NCI-H1092 treated with DMSO at 0.1 percent for 48 hours (cell line): ENCODE measurements at places on chromosomes 1 and 21.
A peak's percentile ranks its signal among the peaks of the same experiment; 100 is the strongest.

- peak; percentile 35 for DNase-seq
Observed at GRCh38 chr1:174358786-174359453, 88.8 kb upstream of the GPR52 start.

DNA sequence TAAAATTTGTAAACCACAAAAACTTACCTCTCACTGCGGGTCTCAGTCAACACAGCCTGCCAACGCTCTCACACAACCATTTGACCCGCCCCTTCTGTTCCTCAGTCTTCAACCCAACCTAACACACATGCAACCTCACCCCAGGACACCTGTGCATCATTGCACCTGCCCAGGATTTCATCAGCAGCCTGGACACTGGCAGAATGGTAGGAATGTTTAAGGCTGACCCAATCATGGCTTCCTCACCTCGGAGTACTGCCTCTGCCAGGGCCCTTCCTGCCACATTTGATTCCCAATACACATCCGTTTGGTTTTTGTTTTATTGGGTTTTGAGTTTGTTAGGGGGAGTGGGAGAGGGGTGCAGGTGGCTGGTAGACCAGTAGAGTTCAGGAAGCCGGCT, 40.7 kb downstream of the TOMM20 start:
- no peak for DNase-seq

GRCh38 chr1:205858141-205858961, 8.4 kb upstream of the PM20D1 start:
- no peak for DNase-seq

DNA sequence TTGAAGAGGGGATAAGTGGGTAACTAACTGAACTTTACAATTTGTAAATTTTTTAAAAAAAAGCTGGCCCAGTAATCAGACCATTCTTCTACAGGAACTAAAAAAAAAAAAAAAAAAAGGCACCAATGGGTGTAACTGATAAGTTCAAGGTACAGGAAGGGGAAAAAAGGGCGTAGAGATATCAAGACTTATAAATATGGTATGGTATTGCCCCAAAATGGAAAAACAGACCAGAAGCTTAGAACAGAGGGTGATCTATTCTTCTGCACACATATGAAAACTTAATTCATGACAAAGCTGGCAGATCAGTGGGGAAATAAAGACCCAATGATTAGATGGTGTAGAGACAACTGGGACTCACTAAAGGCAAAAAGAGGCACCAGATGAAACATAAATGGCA, 58.9 kb downstream of the LHX4 start:
- no peak for DNase-seq

DNA sequence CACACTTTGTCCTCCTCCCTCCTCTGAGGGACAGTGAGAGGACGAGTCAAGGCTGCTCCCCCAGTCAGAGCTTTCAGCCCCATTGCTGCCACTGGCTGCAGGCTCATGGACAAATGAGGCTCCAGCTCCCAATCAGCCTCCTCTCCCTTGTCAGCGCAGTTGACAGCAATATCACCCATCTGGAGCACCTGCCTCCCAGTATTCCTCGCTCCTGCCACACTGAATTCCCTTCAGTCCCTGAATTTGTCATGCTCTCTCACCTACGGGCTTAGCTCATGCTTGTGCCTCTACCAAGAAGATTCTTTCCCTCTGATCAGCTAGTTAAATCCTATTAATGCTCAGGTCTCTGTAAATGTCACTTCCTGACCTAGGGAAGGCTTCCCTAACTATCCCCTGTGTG, 54.4 kb upstream of the SYT6 start:
- DNase-seq = no peak

DNA sequence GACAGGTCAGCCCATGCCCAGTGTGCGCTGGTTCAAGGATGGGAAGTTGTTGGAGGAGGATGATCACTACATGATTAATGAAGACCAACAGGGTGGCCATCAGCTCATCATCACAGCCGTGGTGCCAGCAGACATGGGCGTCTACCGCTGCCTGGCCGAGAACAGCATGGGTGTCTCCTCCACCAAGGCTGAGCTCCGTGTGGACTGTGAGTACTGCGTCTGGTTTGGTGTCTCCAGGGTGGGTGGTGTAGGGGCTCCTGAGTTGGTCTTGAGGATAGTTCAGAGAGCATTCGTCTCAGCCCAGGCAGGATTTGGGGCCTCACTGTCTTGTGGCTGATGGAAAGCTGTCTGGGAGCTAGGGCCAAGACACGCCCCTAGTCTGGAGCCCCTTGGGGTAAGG, 83.2 kb downstream of the TRIM11 start:
- no peak for DNase-seq

GRCh38 chr1:62882201-62883104, 98.5 kb downstream of the ATG4C start:
- DNase-seq = no peak

- no peak for DNase-seq
Observed at GRCh38 chr1:39910263-39910662, 8.5 kb upstream of the MYCL start.

GRCh38 chr1:97947695-97948094, 26.9 kb upstream of the DPYD start:
- DNase-seq = no peak

GRCh38 chr1:228401782-228402640, 4.6 kb downstream of the TRIM11 start:
- no peak for DNase-seq

GRCh38 chr1:149849111-149849946, 50.0 kb upstream of the BOLA1 start:
- no peak for DNase-seq

DNA sequence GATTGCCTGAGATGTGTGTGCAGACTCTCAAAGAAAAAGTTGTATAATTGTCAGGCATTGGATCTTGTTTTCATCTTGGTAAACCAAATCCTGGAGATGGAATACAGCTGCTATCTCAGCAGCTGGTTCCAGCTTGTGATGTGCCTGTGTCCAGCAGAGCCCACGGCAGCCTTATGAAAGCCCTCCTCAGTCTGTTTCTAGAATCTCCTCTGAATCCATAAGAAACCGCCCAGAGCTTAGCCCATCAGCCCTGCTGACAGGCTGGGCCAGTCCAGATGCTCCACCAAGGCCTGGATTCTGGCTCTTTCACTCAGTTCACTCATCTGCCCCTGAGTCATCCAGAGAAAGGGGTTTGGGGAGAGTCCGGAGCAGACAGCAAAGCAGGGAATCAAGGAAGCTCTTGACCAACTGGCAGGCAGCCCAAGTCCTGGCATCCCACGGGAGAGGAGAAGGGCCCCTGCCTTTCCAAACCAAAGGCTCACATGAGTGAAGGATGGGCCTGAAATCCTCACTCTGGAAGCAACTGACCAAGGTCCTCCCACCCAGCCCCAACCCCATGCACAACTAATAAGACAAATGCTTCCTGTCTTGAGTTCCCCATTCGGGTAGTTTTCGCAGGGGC, 45.7 kb downstream of the NAV1 start:
- no peak for DNase-seq

DNA sequence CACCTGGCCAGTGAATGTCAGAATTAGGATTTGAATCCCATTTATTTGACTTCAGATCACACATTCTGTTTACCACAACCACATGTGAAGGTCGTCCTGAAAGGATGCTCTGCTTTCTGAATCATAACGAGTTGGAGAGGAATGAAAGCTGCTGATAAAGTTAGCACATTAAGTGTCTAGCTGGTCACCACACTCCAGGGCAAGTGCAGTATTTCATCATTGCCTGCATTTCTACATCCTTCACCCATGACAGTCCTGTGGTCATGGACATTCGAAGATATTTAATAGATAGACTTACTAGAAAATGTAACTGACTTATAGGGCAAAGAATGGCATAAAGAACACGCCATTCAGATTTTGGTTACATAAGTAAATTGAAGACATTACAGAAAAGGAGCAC, 52.7 kb upstream of the ST6GALNAC3 start:
- no peak for DNase-seq

- no peak for DNase-seq
Observed at GRCh38 chr1:226157761-226158316, 28.7 kb downstream of the ACBD3 start.

DNA sequence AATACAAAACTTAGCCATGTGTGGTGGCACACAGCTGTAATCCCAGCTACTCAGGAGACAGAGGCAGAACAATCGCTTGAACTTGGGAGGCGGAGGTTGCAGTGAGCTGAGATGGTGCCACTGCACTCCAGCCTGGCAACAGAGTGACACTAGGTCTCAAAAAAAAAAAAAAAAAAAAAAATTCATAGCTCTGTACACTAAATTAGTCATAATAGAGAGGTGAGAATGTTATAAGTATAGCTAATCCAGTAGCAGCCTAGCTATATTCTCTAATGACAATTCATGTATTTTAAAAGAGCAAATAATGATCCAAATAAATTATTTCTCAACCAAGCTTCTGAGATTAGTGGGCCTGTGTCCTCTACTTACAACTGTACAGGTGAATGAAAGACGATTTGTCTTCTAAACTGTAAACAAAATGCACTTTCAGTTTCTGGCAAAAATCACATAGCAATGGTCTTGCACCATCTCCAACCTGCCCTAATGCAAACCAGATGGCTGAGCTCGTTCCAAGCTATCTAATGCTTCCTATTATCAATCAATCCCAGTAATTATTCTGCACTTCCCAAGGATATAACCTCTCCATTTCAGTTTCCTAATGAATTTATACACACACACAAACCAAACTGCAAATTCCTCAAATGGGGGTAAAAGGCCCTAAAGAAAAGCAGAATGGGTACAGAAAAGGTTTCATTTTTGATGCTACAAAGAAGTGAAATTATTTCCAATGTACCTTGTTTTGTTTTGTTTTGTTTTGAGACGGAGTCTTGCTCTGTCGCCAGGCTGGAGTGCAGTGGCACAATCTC, 56.5 kb downstream of the GATAD2B start:
- no peak for DNase-seq

GRCh38 chr1:179369751-179370341, 4.1 kb downstream of the AXDND1 start:
- DNase-seq = peak; percentile 84
